Muscle of leg (tissue), 16 donors: ENCODE measurements at places on chromosomes 11 and 22. TPM values are rescaled to one million over a fixed set of nuclear protein-coding genes. Genes with fewer than 3 reads are reported as not detected.

Gene PTS
- 23.1 TPM for total RNA-seq

Gene UVRAG
- 9.8 TPM for total RNA-seq

Gene UBXN1
- 81.6 TPM for total RNA-seq

Gene MTMR2
- total RNA-seq, result 18.4 TPM

Gene MISFA
- 4.3 TPM for total RNA-seq

Gene KCTD14
- 0.89 TPM for total RNA-seq

Gene LMO1
- 1.3 TPM for total RNA-seq

Gene OR56A1
- not detected for total RNA-seq

DNA sequence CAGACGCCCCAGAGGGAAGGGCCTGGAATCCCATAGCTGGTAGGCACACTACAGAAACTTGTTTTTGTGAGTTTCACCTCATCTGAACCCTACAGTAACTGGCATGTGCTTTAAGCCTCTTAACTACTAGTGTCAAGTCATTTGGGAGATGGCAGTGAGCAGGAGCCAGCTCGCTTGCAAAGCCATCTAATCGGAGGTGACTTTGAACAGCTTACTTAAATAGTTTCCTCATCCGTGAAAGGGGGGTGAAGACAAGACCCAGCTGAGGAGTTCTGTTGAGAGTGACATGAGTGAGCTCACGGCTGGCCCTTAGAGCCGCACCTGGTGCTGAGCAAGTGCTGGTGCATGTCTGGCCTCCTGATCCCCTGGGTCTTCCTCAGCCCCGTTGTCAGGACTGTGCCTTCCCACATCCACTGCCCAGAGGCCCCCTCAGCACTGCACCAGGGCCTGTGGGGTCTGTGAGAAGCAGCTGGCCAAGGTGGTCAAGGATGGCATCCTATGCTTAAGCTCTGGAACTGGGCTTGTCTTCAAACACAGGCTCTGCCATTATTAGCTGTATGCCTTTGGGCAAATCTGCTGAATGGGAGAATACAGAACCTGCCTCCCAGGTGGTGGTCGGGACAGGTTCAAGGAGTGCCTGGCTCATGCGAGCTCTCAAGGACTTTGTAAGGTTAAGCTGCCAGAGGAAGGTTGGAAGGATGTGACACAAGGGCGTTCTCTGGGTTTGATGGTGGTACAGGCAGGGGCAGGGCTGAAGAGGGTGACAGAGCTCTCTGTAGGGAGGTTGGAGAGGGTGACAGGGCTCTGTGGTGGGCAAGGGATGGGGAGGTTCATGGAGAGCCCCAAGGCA is 27.3 kb downstream of the INCENP start:
- no peak for DNase-seq

- no peak for DNase-seq
Measured at GRCh38 chr11:76698321-76699043, 27.9 kb upstream of the LRRC32 start.

DNA sequence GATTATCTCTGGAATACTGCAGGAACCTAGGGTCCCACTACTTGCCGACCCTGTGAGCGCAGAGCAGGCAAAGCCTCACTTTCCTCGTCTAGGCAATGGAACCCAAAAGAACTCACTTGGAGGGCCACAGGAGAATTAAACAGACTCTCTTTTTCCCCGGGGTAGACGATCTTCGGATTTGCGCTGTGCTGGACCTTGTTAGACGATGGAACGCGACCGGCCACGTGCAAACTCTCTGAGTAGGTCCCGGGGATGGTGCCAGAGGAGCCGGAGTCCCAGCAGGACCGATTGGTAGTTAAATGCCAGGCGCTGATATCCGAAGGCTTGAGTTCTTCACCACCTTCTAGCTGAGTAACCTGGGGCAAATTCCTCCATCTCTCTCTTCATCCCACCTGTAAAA is 1.0 kb upstream of the SLC1A2 start:
- no peak for DNase-seq

DNA sequence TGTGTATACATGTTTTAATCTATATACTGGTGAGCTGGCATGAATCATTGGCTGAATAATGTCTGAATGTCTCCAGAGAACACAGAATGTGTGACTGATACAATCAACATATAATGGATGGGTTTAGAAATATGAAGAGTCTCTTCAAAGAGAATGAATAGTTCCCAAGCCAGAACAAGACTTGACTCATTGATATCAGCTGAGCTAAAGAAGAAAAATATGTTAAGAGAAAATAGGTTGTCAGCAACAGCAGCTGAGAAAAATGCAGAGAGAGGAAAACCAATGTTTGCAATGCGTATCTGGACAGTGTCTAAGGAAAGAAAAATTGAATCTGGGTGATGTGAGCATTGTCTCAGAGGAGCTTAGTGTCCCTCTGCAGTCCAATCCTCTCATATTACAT is 1281.8 kb upstream of the TENM4 start:
- DNase-seq, result peak; percentile 10

GRCh38 chr11:859394-860131 is 16.9 kb downstream of the TSPAN4 start:
- DNase-seq, result peak; percentile 88

DNA sequence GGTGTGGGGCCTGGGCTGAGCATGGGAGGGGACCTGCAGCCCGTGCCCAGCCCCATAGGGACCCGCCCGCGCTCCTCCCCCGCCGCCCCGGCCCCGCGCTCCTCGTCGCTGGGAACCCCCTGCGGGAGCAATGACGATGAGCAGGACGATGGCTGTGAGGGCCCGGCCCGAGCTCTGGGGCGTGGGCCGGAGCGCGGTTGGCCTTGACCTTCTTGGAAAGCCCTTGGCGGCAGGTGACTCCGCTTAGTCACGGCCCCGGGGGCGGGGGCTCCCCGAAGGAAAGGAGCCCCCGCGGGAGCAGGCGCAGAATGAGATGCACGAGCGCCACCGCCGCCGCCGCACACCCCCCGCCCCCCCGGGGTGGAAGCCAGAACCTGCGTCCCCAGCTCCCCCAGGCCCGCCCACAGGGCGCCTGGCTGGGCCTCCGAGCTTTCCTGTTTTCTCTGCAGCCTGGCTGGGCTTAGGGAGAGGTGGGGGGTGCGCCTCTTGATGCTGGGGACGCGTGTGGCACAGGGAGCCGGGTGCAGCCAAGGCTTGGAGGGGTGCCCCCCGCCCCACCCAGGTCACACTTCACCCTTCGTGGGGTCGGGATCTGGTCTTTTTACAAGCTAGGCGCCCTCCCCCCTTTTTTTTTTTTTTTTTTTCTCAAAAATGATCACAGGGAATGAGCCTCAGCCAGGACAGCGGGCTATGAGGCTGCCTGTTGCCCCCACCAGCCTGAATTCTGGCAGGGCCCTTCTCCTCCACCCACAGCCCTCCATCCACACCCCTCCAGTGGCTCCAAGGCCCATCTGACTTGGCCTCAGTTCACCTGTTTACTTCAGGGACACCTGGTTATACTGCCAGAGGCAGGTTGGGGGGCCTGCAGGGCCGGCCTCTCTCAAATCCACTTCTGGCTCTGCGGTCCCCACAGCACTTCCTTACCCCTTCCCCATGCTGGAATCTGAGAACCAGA is 17.9 kb downstream of the CRELD2 start:
- DNase-seq, result peak; percentile 83

GRCh38 chr11:69854713-69855112 is 35.5 kb upstream of the FGF3 start:
- DNase-seq, result no peak

DNA sequence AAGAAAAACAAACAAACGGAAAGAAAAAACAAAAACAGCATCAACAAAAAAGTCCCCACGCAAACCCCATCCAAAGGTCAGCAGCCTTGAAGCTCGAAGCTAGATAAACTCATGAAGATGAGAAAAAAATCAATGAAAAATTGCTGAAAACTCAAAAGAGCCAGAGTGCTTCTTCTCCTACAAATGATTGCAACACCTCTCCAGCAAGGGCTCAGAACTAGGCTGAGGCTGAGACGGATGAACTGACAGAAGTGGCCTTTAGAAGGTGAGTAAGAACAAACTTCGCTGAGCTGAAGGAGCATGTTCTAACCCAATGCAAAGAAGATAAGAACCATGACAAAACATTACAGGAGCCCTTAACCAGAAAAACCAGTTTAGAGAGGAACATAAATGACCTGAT is 18.4 kb upstream of the FTH1 start:
- DNase-seq, result no peak

DNA sequence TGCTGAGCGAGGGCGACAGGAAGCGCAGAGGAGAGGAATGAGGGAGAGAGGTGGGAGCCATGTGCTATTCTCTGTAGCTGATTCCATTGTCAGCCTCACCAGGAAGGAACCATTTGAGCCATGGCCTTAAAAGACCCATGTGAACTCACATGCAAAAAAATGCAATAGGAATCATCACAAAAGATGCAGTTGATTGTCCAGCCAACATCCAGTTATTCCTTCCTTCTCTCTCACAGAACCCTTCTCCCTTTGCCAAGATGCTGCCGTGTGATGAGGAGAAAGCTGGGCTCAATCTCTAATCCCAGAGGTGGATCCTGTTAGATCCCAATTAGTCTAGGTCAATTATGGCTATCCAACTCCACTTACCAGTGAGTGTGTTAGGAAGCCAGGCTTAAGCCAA is 58.2 kb upstream of the RRAS2 start:
- peak; percentile 20 for DNase-seq

DNA sequence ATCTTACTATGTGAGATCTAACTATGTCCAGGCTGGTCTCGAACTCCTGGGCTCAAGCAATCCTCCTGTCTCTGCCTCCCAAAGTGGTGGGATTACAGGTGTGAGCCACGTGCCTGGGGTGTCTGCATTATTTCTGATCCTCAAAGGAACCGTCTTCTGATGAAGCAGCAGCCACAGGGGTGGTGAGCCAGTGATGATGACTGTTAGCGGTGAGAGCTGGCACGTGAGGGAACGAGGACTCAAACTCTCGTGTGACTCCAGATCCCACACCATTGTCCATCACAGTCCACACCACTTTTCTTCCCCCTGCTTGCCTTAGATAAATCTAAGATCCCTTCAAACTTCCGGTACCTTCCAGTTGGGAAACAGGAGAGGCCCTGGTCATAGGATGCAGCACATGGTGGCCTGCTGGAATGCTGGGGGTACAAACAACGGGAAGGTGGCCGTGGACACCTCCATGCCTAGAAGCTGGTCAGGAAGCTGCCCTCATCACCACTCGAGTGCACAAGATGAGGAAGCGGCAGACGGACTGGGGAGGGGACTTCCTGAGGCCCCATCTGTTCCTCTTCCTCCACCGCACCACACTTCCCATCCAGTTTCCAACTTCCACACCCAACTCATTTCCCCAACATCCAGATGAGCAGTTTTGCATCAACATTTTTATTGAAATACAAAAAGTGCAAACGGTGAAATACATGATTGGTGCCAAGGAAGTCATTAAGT is 23.8 kb downstream of the ARHGAP1 start:
- peak; percentile 59 for DNase-seq

- DNase-seq, result no peak
Measured at GRCh38 chr22:27666272-27666997, 135.1 kb downstream of the MN1 start.

DNA sequence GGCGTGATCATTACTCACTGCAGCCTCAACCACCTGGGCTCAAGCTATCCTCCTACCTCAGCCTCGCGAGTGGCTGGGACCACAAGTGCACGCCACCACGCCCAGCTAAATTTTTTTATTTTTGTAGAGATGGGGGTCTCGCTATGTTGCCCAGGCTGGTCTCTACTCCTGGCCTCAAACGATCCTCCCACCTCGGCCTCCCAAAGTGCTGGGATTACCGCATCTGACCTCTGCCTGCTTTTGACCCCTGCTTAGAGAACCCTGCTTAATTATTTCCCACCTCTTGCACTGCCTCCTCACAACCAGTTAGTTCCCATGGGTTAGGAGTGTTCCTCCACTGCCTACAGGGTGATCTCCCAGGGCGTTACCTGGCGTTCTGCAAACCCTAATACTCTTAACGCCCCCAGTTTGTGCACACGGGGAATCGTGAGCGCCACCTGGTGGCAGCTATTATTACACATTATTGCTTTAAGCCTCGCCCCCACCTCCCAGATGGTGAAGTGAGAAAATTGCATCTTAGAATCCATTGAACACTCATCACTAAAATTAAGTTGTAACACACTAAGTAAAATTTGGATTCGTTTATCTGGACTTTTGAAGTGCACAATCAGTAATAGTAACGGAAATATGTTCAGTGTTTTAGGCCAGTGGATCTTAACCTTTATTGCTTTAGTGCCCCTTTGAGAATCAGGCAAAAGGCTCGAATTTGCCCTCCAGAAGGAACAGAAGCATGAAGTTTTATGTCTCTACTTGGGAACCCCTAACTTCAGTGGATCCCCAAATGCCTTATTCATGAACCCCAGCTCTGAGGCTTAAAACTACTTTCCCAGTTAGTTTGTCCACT is 61.4 kb upstream of the ASPHD2 start:
- peak; percentile 46 for DNase-seq

- no peak for DNase-seq
Measured at GRCh38 chr22:45529971-45530575, 27.4 kb downstream of the FBLN1 start.

DNA sequence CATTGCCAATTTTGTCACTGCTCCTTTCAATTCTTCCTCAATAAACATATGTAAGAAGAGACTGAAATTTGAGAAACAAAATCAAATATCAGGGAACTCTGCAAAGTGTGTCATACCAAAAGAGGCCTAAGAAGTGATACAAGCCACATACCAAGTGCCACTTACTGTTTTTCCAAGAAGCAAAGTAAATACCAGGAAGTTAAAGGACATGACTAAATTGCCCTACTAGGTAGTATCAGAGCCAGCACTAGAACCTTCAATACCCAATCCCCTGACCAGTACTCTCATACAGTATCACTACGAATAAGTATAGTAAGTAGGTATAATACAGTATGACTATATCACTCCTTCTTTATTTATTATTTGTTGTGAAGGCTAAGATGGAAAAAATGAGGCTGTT is 13.6 kb downstream of the MAML2 start:
- DNase-seq, result no peak

DNA sequence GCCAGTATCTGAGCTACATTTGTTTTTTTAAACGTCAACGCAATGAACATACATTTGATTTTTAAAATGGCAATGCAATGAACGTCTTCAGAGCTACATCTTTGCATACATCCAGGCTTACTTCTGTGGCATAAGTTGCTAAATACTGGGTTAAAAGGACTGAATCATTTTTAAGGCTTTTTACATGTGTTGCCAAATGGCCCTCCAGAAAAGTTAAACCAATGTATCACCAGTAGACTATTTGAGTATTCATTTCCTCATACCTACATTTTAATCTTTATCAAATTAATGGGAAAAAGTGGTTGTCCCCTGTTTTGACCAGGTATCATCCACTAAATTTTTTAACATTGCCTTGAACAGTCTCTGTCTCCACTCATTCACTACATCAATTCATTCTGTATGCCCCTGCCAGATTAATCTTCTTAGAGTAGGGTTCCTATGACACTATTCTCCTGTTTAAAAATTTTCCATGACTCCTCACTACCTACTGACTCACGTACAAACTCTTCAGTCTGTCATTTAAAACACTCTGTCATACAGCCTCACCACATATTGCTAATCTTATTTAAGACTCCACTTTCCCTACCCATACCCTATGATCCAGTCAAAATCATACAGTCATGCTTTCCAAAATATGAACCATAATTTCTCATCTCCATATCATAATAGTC is 12.4 kb upstream of the PRRG4 start:
- no peak for DNase-seq

- DNase-seq, result peak; percentile 26
Measured at GRCh38 chr11:129223701-129224149, 31.6 kb upstream of the ARHGAP32 start.

- no peak for DNase-seq
Measured at GRCh38 chr11:70607561-70607960, 209.2 kb downstream of the CTTN start.
